ENCODE measurements at places on chromosomes 3 and 15.

DNA sequence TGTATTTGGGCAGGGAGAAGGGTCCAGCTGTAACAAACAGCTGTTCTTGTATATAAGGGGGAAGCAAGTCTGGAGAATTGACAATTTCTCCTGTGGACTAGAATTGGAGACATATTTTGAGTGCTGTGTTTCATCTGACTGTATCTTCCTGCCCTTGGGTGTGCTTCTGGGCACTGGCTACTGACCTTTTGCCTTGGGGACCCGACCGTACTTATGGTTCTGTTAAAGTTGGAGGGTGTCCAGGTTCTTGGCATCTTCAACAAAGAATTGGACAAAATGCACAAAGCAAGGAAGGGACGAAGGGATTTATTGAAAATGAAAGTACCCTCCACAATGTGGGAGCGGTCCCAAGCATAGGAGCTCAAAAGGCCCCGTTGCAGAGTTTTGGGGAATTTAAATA, 31.0 kb downstream of the MAP2K1 start:
- DNase-seq: no peak

GRCh38 chr15:44286814-44287452, 1.6 kb upstream of the GOLM2 start:
- DNase-seq: no peak

DNA sequence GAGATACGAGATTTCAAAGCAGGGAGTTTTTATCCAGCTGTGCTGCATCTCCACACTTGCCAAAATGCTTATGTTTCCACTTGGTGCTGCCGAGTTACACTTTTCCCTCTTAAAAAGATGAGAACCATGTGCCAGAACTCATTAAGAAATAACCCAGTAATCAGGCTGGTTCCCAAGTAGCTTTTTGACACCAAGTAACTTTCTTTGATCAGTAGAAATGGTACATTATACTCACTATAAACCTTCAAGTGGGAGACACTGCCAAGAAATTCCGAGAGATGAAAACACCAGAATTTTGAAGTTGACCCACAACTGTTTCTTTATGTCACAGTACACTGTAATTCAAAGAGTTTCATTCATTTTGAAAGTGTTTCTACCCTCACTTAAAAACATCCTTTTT, 164.6 kb upstream of the CCDC54 start:
- DNase-seq: no peak

DNA sequence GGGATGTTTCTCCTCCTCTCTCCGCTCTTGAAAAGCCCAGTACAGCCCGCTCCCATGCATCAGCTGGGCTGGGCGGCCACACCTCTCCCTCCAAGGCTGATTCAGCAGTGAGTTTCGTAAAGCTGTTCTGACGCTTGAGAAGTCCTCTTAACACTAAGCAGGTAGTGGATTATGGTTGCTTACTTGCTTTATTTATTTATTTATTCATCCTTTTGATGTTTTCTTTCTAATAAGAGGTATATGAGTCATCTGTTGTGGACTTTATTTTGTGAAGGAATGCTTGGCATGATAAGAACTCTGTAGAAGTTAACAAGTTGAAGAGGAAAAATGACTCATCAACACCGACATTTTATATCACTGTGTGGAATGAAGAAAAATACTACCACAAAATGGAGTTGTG, 285.0 kb downstream of the SQOR start:
- no peak for DNase-seq

- no peak for DNase-seq
Observed at GRCh38 chr3:119637679-119638477, 22.5 kb downstream of the POPDC2 start.

DNA sequence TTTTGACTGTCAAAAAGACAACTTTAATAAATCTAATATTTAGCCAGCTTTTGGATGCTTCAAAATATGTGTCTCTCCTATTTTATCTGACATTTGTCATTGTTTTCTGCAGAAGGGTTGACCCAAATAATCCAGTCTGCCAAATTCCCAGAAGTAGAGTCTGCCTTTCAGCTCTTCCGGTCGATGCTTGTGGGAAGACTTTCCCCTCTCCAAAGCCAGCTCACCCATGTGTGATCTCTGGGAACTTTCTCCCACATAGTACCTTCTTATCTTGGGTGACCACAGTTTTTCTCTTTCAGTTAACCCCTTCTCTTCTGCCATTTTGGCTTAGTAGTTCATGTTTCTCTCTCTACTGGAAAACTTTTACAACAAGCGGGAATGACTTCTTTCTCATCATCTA, 94.1 kb downstream of the ASB7 start:
- DNase-seq: no peak

GRCh38 chr15:60731583-60732130, 252.7 kb upstream of the ICE2 start:
- no peak for DNase-seq

DNA sequence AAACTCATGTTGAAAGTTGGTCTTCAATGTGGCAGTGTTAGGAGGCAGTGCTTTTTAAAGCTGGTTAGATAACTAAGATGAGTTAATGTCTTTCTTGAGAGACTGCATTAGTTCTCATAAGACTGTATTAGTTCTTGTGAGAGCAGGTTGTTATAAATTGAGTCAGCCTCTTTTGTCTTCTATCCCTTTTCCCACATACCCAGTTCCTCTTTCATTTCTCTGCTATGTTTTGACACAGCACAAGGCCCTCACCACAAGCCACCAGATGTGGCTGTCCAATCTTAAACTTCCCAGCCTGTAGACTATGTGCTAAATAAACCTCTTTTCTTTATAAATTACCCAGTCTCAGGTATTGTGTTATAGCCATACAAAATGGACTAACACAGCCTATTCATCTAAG, 94.6 kb upstream of the SNTN start:
- no peak for DNase-seq

GRCh38 chr3:68860916-68861315, 71.4 kb downstream of the TAFA4 start:
- DNase-seq: no peak

DNA sequence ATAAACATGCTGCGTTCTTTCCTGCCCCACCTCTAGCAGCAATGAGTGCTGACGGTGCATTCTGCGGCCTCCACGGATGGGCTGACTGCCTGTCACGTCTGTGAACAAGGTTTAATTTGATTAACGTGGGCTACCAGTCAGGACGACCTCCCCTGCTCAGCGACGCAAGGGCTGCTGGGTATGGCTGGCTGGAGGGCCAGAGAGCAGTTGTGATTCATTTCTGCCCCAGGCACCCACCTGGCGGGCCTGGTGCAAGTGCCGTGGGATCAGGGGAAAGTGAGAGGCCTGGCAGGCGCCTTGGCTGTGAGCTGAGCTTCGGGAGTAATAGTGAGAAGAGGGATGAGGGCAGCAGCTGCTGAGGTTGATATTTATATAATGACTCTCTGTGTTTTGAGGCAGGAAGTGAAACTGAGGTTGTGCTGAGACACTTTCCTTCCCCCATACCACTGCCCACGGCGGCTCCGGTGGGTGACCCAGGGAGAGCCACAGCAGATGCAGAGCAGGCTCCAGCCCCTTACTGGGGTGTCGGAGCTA, 190.4 kb upstream of the BCL6 start:
- DNase-seq: no peak

DNA sequence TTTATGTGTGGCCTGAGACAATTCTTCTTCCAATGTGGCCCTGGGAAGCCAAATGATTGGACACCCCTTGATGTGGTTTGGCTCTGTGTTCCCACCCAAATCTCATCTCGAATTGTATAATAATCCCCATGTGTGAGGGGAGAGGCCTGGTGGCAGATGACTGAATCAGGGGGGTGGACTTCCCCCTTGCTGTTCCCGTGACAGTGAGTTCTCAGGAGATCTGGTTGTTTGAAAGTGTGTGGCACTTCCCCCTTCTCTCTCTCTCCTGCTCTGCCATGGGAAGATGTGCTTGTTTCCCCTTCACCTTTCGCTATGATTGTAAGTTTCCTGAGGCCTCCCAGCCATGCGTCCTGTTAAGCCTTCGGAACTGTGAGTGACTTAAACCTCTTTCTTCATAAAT, 60.1 kb upstream of the PARL start:
- no peak for DNase-seq

DNA sequence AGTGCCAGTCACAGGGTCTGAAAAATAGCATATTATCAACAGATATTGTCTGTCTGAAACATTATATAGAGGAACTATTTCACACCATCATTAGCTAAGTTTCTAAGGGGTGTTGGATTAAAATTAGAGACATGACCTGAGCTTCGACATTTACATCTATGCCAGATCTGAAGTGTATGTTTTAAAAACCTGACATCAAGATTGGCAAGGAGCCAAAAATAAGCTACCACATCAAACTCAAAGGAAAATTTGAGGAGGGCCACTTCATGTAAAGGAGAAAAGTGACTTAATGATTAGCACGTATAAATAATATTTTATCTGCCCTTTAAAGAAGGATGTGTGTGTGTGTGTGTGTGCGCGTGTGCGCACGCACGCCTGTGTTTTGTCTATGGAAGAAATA, 752.0 kb upstream of the GRM7 start:
- no peak for DNase-seq

GRCh38 chr3:166351461-166351860, 514.2 kb upstream of the BCHE start:
- no peak for DNase-seq

DNA sequence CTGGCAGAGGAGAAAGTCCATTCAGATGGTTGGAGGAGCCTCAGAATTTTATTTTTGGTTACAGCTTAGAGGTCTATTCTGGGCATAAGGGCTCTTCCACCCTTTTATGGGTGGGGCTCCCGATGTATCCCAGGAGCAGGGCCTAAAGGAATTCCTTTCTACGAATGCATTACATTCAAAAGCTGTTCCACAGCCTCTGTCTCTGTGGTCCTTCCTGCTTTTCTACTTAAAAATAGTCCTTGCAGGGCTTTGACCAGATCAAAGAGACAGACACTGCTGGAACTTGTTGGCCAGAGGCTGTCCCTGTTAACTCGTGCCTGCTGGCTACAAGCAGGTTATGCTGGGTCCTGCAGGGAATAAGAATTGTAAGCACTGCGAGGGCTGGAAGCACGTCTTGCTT, 14.4 kb upstream of the NOX5 start:
- no peak for DNase-seq

DNA sequence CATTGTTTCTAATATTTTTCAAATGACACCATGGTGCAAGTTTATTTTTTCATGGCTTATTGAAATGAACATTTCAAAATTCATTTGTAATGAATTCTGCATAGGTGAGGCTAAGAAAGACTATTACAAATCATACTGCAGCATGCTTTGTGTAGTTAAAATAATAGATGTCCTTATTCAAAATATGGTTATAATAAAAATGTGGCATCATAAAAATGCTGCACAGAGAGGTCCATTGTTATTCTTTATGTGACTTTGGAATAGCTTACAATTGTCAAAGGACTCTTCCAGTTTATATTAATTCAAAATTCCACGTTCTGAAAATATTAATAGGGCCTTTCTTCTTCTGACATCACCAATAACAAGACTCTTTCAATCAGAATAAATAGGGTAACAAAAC, 222.7 kb downstream of the GAP43 start:
- DNase-seq: no peak

- no peak for DNase-seq
Observed at GRCh38 chr15:92393071-92393979, at the start of gene ST8SIA2. Gene ST8SIA2 (plus strand): TSS chr15:92393881. CDS start chr15:92394065, 184 bp downstream.

- DNase-seq: peak; percentile 27
Observed at GRCh38 chr3:141412087-141412935, 44.0 kb downstream of the ZBTB38 start.

DNA sequence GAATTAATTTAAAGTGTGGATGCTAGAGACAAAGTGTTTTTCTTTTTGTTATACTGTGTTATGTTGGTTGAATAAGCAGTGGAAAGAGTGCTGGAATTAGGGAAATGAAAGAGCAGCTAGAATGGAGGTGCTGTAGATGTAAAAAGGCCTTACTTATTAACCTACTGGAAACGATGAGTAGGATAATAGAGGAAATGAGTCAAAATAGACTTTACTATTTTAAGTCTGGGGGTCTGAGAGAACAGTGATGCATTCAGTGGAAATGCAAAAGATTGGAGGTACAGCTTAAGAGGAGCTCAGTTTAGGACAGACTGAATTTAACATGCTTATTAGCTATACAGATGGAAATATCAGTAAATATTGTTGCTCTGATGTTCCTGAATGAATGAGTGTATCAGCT, 674.0 kb downstream of the OTOL1 start:
- DNase-seq: no peak

- DNase-seq: no peak
Observed at GRCh38 chr15:57198654-57199291, 177.5 kb upstream of the CGNL1 start.

DNA sequence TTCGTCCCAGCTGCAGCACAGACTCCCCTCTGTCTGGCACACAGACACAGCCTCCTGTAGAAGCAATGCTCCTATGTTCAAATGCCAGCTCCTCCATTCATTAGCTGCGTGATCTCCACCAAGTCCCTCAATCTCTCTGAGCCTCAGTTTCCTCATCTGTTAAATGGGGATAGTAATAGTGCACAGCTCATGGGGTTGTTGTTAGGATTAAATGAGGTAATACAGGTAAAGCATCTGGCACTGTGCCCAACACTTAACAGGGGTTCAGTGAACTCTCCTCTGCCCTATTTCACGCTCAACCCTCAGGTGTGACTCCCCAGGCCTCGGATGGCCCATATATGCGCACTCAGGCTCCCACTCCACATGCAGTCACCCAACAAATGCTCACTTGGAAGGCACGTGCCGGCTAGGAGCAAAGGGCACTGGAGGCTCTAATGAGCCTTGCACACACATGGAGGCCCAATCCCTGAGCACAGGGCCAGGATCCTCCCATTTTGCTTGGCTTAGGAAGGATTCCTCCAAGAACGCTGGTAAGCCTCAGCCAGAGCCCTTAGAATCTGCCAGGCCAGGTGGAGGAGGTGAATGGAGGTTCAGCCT, 176.0 kb upstream of the LINGO1 start:
- DNase-seq: no peak

GRCh38 chr3:16132928-16133327, 41.6 kb upstream of the GALNT15 start:
- no peak for DNase-seq

- no peak for DNase-seq
Observed at GRCh38 chr15:68641376-68641775, 62.6 kb downstream of the CORO2B start.

Data from activated CD4-positive, alpha-beta T cell treated with anti-CD3 and anti-CD28 coated beads for 1 hour (primary cell).